ENCODE measurements at places on chromosomes 2 and 18. TPM values are rescaled to one million over a fixed set of nuclear protein-coding genes. Genes with fewer than 3 reads are reported as not detected.

The TRIM43 gene
- polyA plus RNA-seq: 0.12 TPM

The PLEK gene
- polyA plus RNA-seq: 7.6 TPM

The FBXO15 gene
- polyA plus RNA-seq: 3.7 TPM

- no peak for DNase-seq
Observed at GRCh38 chr2:6421138-6421730, 444.5 kb downstream of the CMPK2 start.

DNA sequence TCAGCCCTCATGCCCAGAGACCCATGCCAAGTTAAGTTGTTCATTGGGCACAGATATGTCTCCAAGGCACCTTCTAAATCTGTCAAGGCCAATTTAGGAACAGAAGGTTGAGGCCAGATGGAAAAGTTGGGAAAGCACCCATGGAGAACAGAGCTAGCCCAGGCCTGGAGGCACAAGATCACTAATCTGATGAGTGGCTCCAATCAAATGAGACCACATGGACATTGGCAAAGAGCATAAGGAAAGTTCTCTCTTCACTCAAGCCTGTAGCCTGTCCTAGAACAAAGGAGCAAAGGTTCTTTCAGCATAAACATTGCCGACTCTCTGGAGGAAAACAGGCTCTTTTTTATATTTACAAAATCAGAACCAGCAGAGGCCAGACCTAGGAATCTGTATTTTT lies 154.8 kb downstream of the RNF152 start:
- no peak for DNase-seq

The STARD6 gene
- polyA plus RNA-seq: 0.36 TPM

GRCh38 chr18:42882122-42882521 lies 233.4 kb downstream of the RIT2 start:
- DNase-seq: no peak

DNA sequence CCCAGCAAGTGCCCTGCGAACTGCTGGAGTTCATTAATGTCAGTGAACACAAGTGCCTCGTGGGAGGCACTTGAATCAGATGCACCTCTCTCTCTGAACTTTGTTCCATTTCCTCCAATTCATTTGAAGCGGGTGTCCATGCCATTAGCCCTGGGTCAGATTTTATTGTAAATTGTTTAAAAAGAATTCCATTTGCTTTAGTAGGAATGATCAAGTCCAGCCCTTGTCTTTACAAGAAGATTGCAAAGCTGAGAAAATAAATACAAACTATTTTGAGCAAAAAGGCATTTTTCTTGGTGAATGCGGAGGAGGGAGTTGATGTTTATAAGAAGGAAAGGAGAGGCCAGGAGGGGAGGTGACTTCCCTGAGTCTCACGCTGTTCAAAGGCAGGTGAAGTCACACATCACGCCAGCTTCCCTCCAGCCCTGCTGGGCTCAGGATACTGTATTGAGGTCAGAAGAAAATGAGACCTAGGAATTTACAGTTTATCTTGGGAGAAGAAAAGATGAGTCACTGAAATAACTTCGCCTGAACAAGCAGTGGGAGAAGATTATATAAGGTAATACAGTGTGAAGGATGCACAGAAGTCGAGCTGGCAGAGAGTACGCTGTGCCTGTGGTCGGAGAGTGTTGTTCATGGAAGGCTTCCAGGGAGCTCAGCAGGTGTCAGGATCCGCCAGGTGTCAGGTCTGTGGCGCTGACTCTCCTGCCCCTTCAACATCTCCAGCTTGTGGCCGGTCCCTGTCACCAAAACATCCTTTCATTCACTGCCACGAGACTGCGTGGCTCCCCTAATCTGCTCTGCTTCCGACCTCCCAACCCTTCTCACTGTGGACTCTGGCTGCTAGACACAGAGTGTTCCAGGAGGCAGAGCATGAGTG lies 36.5 kb downstream of the EFR3B start:
- no peak for DNase-seq

GRCh38 chr18:55910296-55910695 lies 322.3 kb upstream of the TCF4 start:
- no peak for DNase-seq

DNA sequence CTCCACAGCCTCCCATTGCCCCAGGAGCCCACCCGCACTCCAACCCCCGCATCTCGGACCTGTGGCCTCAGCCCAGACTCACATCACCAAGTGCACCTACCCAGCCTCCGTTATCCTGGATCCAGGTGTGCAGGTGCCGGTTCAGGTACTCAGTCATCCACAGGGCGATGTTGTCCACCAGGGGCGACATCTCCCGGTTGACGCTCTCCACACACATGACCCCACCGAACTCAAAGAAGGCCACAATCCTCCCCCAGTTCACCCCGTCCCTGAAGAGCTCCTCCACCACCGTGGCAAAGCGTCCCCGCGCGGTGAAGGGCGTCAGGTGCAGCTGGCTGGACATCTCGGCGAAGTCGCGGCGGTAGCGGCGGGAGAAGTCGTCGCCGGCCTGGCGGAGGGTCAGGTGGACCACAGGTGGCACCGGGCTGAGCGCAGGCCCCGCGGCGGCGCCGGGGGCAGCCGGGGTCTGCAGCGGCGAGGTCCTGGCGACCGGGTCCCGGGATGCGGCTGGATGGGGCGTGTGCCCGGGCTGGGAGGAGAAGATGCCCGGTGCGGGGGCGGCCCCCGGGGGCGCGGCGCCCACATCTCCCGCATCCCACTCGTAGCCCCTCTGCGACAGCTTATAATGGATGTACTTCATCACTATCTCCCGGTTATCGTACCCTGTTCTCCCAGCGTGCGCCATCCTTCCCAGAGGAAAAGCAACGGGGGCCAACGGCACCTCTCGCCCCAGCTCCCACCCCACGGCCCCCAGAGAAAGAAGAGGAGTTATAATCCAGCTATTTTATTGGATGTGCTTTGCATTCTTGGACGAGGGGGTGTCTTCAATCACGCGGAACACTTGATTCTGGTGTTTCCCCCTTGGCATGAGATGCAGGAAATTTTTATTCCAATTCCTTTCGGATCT lies 1.3 kb downstream of the BCL2 start:
- no peak for DNase-seq

- no peak for DNase-seq
Observed at GRCh38 chr2:237864940-237865622, 5.7 kb downstream of the RAMP1 start.

The GALM gene
- polyA plus RNA-seq: 62.7 TPM

DNA sequence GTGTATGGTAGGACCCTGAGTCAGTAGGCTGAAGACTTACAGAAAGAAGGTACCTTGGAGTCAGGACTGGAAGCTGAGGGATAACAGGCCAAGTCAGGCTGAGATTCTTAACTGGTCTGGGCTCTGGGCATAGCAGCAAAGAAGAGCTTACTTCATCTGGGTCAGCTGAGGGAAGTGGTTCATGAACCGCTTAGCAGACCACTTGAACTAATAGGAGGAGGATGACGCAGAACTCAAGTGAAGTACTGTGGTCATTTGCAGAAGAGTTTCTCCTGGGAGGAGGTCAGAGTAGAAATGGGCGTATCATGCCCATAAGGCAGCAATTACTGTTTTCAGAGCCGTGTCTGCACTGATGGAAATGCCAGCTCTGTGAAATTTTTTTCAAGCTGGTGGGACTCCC lies 164.5 kb downstream of the LCLAT1 start:
- no peak for DNase-seq

The MROH2A gene
- 0.13 TPM for polyA plus RNA-seq

The UGT1A5 gene
- polyA plus RNA-seq: not detected

GRCh38 chr2:170098626-170099312 lies 79.2 kb upstream of the MYO3B start:
- DNase-seq: no peak

The CDH19 gene
- polyA plus RNA-seq: 0.40 TPM

DNA sequence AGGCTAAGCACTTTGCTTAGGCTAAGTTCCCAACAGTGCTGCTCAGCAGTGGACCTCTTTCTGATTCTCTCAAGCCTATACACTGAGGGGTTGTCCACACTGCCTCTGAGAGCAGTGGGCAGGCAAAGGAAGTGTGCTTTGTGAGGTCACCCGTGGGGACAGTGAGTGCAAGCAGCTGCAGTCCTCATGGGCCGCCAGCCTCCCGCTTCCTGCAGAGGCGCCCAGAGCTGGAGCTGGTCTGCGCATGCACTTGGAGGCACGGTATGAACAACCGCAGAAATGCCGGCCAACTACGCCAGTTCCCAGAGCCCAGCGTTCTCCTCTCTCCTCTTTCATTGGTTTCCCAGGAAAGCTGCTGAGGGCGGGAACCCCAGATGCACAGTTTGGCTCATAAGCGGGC lies 149.5 kb upstream of the DLX2 start:
- no peak for DNase-seq

DNA sequence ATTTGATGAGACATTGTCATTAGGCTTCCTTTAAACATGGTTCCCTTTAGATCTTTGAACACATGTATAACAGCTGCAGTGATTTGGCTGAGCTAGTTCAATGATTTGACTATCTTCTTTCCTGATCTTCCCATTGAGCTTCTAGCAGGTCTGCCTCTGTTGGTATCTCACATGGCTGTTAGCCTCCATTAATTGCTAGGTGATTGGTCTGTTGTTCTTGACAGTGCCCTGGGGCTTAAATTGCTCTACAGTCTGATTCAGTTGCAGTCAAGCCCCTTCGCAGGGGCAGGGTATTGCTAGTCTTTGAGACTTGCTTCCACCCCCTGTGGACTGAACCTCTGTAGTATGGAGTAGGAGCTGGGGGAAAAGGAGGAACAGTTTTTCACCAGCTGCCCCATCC lies 24.1 kb downstream of the SKA1 start:
- no peak for DNase-seq

GRCh38 chr2:230319211-230319862 lies 7.7 kb upstream of the SP140L start:
- no peak for DNase-seq

The ABCA12 gene
- polyA plus RNA-seq: 0.24 TPM

GRCh38 chr18:29218091-29218490 lies 1041.2 kb upstream of the CDH2 start:
- no peak for DNase-seq
